ENCODE measurements at places on chromosomes 1 and 21. TPM values are rescaled to one million over a fixed set of nuclear protein-coding genes. Genes with fewer than 3 reads are reported as not detected.

GRCh38 chr1:202590975-202591411 lies 119.3 kb downstream of the SYT2 start:
- H3K36me3 ChIP-seq = no peaks in the 10 kb centered on the region
- peaks cover 8% of the 10 kb centered on the region for H3K4me1 ChIP-seq
- H3K27ac ChIP-seq = peak overlapping the region; percentile 95
- no peak for DNase-seq

DNA sequence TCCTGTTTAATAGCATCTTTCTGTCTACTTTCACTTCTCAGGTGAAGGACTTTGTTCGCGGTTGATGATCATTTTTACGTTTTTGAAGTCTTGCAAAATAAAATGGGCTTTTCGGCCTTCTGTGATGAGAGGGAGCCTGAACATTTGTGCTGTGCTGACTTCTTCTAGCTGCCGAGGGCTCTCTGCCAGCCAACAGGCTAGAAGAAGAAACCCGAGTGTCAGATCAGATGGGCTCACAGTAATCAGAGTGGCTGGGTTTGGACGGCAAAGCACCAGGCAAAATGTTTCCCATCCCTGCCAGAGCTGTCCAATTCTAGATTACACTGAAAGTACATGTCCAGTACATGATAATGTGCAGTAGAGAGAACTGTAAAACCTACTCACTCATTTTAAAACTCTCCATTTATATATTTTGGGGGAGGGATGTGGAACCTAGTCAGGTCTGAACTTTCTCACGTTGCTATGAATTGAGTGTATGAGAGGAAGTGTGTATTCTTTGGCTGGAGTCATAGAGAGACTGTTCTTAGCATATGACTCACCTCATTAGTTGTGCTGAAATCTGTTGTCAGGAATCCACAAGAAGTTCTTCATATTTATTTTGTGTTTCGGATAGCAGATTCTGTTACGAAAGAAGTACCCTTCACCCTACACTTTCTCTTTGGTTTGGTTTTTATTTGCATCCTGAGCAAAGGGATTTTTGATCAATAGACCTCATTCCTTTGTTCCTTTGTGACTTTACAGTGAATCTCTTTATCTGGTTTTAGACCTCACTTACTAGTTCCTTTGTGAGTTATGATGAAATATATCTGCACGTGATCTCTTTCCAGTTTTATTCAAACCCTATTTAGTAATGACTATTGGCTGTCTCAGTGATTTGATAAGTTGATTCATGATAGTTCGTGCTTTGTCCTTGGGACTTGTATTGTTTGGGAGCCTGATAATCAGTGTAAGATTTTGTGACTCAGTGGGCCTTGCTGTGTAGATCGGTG lies 4.8 kb downstream of the ATP1A1 start:
- H3K4me3 ChIP-seq = peak overlapping the region; percentile 10
- peak overlapping the region; percentile 98 for H3K27ac ChIP-seq
- peaks cover 42% of the 10 kb centered on the region for H3K4me1 ChIP-seq
- peak; percentile 60 for DNase-seq
- H3K36me3 ChIP-seq = no peaks in the 10 kb centered on the region
- no peaks in the 10 kb centered on the region for H3K27me3 ChIP-seq

DNA sequence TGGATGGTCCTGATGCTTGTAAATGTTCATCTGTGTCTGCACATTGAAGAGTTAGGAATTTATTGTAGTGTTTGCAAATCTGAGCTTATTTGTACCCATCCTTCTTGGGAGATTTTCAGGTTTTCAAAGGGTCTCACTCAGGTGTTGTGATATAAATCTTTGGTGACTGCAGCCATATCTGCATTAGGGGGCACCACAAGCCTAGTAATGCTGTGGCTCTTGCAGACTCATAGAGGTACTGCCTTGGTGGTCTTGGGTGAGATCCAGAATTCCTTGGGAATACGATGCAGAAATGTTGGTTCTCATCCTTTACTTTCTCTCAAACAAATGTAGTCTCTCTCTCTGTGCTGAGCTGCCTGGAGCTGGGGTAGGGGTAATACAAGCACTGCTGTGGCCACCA lies 405.9 kb downstream of the TTLL7 start:
- H3K4me1 ChIP-seq = no peaks in the 10 kb centered on the region
- no peak overlapping the region for H3K27ac ChIP-seq
- no peak for DNase-seq
- no peaks in the 10 kb centered on the region for H3K36me3 ChIP-seq
- no peak overlapping the region for H3K4me3 ChIP-seq

DNA sequence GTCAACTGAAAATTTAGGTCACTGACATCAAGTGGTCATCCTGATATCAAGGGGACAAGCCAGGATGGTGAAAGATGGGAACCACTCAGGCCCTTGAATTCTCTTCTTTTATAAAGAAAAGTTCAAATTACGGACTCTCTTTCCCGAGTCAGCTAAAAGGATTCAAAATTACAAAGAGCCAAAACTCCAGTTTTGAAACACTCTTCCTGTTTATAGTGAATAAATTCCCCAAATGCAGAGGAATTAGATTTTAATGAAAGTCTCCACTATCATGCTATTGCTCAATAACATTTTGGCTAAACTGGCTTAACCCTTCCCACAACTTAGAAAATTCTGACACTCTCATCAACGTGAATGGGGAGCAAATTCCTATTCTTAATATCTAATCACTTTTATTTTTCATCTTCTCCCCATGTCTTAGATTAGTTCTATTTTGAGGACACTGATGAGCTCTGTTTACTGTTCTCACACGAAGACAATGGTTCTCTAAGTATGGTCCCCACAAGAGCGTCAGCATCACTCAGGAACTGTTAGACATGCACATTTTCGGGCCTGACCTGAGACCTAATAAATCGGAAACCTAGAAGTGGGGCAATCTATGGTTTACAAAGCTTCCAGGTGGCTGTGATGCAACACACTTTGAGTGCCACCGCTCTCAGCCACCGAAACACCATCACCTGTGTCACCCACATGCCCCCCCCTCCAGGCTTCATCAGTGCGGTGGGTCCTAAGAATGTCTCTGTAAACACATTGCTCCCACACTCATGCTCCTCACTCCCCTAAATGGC lies 64.4 kb upstream of the TIAM1 start:
- no peaks in the 10 kb centered on the region for H3K4me1 ChIP-seq
- no peaks in the 10 kb centered on the region for H3K36me3 ChIP-seq
- no peaks in the 10 kb centered on the region for H3K27me3 ChIP-seq
- H3K27ac ChIP-seq = no peak overlapping the region
- DNase-seq = no peak
- H3K4me3 ChIP-seq = no peak overlapping the region

DNA sequence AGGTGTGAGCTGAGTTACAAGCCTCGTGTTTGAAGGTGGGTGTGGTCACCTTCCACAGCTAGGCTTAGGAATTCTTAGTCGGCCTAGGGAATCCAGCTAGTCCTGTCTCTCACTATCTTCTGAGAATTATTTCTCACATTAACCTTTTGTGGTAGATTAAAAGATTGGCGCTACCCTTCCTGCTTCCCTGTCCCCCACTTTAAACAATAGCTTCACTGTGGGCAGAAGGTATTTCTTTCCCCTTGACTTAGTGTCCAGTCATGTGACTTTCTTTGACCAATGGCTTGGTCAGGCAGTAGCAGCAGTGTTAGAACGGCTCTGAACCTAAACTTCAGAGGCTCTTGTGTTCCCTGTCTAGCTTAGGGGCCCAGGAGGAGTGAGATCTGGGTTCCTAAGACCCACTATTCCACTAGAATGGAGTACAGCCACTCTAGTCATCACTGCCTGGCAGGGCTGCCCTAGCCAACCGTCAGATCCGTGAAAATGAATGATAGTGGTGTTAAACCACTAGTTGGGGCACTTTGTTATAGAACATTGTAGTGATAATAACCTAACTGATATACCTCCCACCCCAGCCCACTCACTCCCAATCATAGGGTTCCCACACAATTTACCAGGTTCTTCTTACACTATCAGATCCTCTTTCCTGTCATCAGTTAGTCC lies 13.9 kb upstream of the C1orf141 start:
- no peaks in the 10 kb centered on the region for H3K27me3 ChIP-seq
- no peak overlapping the region for H3K4me3 ChIP-seq
- no peaks in the 10 kb centered on the region for H3K4me1 ChIP-seq

- H3K27ac ChIP-seq = no peak overlapping the region
- no peaks in the 10 kb centered on the region for H3K36me3 ChIP-seq
- no peak overlapping the region for H3K4me3 ChIP-seq
- no peaks in the 10 kb centered on the region for H3K4me1 ChIP-seq
Observed at GRCh38 chr1:182213163-182213562, 151.7 kb upstream of the ZNF648 start.

DNA sequence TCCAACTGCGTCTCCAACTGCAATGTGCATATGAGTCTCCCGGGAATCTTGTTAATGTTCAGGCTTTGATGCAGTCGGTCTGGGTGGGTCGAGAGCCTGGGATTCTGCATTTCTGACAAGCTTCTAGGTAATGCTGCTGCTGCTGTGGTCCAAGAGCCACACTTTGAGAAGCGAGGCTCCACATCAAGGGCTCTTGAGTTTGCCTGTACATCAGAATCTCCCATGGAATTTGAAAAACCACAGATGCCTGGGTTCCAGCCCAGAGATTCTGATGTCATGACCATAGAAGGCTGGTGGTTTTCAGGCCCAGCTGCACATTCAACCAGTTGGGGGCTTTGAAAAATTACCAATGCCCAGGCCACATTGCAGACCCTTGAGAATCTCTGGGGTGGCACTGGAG lies 93.9 kb upstream of the TARDBP start:
- H3K27ac ChIP-seq = no peak overlapping the region
- peaks cover 3% of the 10 kb centered on the region for H3K27me3 ChIP-seq
- DNase-seq = no peak
- H3K4me1 ChIP-seq = no peaks in the 10 kb centered on the region
- no peak overlapping the region for H3K4me3 ChIP-seq

DNA sequence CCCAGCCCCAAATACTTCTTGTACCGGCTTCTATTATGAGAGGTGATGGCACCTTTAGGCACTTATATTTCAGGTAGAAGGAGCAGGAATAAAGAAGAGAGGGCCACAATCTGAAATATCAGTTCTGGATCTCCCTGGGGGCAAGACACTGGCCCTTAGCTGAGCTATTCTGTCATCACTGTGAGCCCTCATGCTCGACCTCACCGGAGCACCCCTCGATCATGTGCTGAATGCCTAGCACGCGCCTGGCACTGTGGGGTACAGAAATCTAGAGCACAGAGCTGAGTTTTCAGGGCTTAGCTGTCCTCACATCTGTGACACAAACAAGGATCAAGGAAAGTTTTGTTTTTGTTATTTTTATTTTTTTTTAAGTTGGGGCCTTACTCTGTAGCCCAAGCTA lies 7.6 kb upstream of the MX1 start:
- H3K4me1 ChIP-seq = no peaks in the 10 kb centered on the region
- DNase-seq = no peak
- no peaks in the 10 kb centered on the region for H3K36me3 ChIP-seq

DNA sequence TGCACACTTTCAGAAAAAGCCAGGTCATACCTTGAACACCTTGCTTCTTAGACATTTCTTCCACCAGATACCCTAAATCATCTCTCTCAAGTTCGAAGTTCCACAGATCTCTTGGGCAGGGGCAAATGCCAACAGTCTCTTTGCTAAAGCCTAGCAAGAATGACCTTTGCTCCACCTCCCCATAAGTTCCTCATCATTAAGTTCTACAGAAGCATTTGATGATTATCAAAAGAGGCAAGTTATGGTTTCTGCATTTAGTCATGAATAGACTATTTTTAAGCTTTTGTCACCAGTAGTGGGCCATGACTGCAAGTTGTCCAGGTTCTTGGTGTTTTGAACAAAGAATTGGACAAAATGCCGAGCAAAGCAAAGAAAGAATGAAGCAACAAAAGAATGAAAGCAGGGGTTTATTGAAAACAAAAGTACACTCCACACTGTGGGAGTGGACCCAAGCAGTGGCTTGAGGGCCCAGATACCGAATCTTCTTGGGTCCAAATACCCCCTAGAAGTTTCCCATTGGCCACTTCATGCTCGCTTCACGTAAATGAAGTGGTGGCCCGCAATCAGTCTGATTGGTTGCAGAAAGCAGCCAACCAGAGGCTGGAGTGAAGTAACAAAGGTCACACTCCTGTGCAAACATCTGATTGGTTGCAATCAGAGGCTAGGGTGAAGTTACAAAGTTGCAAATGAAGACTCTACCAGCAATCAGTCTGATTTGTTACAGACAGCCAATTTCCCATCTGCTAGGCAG lies 9.8 kb upstream of the EGLN1 start:
- no peaks in the 10 kb centered on the region for H3K4me1 ChIP-seq
- H3K36me3 ChIP-seq = no peaks in the 10 kb centered on the region
- no peak overlapping the region for H3K27ac ChIP-seq
- no peak for DNase-seq
- H3K27me3 ChIP-seq = no peaks in the 10 kb centered on the region
- no peak overlapping the region for H3K4me3 ChIP-seq

GRCh38 chr1:202316186-202316585 lies 25.6 kb downstream of the UBE2T start:
- no peak for DNase-seq
- no peak overlapping the region for H3K4me3 ChIP-seq
- H3K4me1 ChIP-seq = peaks cover 8% of the 10 kb centered on the region
- H3K27ac ChIP-seq = no peak overlapping the region

DNA sequence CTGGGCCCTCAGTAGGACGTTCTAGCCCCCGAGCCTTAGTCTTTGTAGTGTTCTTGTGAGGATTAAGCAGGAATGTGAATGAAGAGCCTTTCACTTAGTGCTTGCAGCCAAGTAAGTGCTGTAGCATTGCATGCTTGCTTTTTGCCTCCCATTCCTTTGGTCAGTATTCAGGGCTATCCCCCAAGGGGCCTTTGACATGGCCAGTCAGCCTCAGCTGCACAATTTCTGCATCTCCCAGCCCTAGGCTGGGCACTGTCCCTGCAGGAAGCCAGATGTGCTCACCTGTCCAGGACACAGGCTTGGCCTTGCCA lies 30.5 kb downstream of the SOX13 start:
- peaks cover 10% of the 10 kb centered on the region for H3K4me1 ChIP-seq
- DNase-seq = no peak
- H3K27me3 ChIP-seq = no peaks in the 10 kb centered on the region
- no peaks in the 10 kb centered on the region for H3K36me3 ChIP-seq

DNA sequence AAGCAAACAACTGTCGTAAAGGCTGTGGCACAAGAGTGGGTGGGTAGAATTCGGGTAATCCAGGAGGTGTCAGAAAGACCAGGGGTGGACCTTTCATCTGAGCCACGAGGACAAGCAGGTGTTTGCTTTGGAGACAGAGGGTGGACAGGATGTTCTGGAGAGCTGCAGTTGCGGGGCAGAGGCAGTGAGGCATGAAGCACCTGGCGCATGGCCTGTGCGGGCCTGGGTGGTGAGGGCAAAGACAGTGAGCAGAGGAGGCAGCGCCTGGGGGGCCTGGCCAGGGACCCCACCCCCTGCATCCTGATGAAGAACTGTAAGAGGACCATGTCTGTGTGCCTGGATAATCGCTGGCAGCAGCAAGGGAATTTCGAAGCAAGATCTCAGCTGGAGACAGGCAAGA lies 24.9 kb downstream of the KIF26B start:
- no peaks in the 10 kb centered on the region for H3K27me3 ChIP-seq
- no peak for DNase-seq
- H3K27ac ChIP-seq = no peak overlapping the region
- H3K36me3 ChIP-seq = no peaks in the 10 kb centered on the region
- no peak overlapping the region for H3K4me3 ChIP-seq

The KDM5B gene
- total RNA-seq = 37.6 TPM

The PAX7 gene
- total RNA-seq = not detected

The ZNF683 gene
- not detected for total RNA-seq

The S100A16 gene
- 154 TPM for total RNA-seq

The GCSAML gene
- 1.3 TPM for total RNA-seq

The FLVCR1 gene
- 4.0 TPM for total RNA-seq

The GJA9 gene
- total RNA-seq = not detected

The CNR2 gene
- total RNA-seq = not detected

Measured in breast epithelium (tissue), 4 donors.